ENCODE measurements at places on chromosomes 3 and 15. TPM values are rescaled to one million over a fixed set of nuclear protein-coding genes. Genes with fewer than 3 reads are reported as not detected.

The GLDN gene
- not detected for total RNA-seq

- DNase-seq, result no peak
Measured at GRCh38 chr3:152151216-152151876, 117.4 kb upstream of the MBNL1 start.

The SI gene
- not detected for total RNA-seq

GRCh38 chr15:60396100-60396499 lies 1.7 kb downstream of the ANXA2 start:
- DNase-seq, result no peak

The RPUSD2 gene
- total RNA-seq, result 14.1 TPM

- DNase-seq, result no peak
Measured at GRCh38 chr3:189710620-189711402, 79.6 kb downstream of the TP63 start.

The MITF gene
- not detected for total RNA-seq

The ISY1 gene
- total RNA-seq, result 65.7 TPM

GRCh38 chr3:151638555-151639417 lies 94.9 kb upstream of the AADACL2 start:
- DNase-seq, result no peak

DNA sequence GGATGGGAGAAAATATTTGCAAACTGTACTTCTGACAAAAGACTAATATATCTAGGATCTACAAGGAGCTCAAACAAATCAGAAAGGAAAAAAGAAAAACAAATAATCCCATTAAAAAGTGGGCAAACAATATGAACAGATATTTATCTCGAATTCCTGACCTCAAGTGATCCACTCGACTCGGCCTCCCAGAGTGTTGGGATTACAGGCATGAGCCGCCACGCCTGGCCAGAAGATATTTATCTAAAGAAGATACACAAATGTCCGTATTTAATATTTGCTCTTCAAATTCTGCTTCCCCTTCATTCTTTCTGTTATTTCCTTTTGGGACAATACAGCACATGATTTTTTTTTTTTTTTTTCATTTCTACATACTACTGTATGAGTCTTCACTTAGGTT lies 151.7 kb upstream of the GRM7 start:
- DNase-seq, result no peak

DNA sequence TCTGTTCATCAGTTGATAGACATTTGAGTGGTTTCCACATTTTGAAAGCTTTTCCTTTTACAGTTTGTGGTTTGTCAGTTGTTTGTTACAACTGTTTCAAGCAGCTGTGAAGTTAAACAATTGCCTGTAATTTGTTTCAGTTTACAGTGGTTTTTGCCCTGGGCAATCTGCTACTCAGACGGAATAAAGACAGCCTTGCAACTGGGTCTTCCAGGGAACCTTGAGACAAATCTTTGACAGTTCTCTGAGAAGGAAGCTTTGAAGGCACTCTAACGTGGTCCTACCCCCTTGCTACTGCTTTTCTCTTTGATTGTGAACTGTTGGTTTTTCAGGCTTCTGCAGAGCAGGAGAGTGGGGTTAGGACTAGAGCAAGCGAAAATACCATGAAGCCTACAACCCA lies 28.0 kb downstream of the LRRC28 start:
- no peak for DNase-seq

DNA sequence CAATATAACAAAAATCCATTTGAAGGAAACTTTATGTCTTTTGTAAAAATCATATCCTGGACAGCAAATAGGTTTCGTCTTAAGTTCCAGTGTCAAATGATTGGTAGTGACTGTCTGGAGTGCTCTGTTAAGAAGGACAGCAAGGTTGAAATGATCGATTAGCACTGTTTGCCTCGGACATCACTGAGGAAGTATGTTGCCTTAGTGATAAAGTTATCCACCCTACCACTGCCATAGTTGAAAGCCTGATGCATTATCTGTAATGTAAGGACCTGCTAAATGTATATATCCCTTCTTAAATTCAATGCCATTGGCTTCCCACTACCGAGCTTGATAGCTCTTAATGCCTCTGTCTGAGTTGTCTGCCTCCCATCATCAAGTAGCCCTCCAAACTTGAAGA lies 70.0 kb downstream of the CFAP20DC start:
- DNase-seq, result no peak

DNA sequence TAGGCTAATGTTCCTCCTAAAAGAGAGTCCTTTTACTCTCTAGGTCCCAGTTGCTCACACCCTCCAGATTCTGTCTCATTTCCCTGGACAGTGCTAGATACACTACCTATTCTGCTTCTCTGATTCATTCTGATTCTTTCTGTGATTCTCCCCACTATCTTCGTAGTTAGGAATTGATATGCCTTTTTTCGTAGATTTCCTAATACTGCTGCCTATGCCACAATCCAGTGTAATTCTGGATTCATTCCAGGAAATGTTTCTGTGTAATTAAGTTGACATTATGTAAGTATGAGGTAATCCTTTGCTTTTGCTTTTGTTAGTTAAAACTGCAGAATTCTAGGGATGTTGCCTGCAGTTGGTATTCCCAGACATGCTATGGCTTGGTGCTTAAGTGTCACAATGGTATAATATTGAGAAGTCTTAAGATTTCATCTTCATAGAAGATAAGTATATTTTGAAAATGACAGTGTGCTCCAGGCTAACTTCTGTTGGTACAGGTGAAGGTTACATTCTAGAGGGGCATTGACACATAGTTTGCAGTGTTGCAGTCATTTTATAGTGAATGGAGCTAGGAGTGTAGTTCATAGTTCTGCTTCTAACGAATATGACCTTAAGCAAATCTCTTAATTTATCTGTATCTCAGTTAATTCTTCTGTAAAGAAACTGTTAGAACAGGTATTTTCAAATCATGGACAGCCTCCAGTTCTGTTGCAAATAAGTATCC lies 54.3 kb downstream of the RIOX2 start:
- no peak for DNase-seq

The CRYBG3 gene
- 1.6 TPM for total RNA-seq

The SV2B gene
- not detected for total RNA-seq

The PRKAR2A gene
- 35.9 TPM for total RNA-seq

- DNase-seq, result no peak
Measured at GRCh38 chr3:54251705-54252104, 129.4 kb downstream of the CACNA2D3 start.

- no peak for DNase-seq
Measured at GRCh38 chr3:73409138-73409763, 215.5 kb downstream of the PDZRN3 start.

The SLC22A13 gene
- total RNA-seq, result 1.0 TPM

DNA sequence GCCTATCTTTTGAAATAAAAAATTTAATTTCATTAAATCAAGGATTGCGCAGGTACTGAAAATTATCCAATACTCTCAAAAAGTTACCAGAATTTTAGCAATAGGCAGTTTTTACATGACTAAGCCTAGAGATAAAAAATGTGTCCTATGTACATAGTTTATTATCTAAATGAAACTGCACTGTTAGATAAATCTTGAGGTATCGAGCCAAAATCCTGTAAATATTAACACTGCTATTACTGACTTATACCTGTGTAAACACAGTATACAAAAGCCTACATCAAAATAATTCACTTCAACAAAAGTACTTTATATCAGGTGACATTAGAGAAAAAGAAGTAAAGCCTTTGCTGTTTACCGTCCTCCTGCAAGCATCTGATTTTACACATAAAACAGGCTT lies 60.7 kb downstream of the TASOR start:
- DNase-seq, result no peak

GRCh38 chr3:140602781-140603180 lies 75.1 kb upstream of the TRIM42 start:
- DNase-seq, result no peak

DNA sequence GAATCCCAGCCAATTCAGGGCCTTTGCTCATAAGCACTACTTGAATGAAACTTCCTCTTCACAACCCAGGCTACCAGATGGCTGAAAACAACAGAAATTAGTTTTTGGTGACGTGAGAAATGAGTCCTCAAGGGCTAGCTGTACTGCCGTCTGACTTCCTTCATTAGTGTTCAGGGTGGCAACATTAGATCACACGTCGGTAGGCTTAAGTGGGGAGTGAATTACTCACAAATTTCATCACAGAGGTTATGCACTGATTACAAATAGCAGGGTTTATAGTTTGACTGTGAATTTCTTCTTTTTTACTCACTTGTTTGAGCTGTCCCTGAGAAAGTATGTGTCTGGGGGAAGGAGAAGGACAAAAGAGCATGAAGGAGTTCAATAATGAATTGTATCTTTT lies 397.2 kb downstream of the GAP43 start:
- no peak for DNase-seq

DNA sequence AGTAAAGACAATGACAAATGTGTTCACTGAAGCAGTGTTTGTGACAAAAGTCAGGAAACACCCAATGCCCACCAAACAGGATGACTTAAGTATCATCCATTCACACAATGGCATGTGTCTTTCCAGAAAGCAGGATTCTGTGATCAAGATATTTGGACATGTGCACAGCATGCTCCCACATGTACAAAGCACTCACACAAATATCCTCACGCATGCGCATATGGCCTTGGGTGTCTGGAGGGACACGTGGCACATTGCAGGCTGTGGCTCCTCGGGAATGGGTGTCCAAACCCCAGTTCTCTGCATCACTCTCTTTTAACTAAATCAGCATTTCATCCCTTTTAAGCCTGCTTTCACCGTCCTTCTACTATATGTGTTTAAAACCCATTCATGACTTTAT lies 130.5 kb downstream of the KLF13 start:
- DNase-seq, result no peak

- no peak for DNase-seq
Measured at GRCh38 chr3:132569153-132569552, 27.9 kb upstream of the ACKR4 start.

- DNase-seq, result no peak
Measured at GRCh38 chr3:108976058-108976457, 22.4 kb upstream of the GUCA1C start.

DNA sequence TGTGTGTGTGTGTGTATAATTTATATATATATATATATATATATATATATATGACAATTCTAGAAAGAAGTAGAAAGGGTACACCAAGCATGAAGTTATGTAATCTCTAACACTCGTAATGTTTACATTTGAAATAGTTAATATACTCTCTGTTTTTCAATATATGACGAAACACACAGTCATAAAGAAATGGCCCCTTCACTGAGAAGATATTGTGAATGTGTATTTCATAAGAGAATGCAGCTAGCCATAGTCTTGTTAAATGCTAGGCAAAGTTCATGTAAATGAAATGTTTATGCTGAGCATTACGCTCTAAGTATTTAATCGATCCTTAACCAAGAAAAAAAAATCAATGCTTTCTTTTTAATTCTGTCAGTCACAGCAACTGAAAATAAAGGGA lies 154.7 kb upstream of the TSPAN3 start:
- DNase-seq, result no peak

- DNase-seq, result no peak
Measured at GRCh38 chr15:60218256-60218655, 179.5 kb downstream of the ANXA2 start.
